ENCODE measurements at places on chromosomes 16 and 17.
A peak's percentile ranks its signal among the peaks of the same experiment; 100 is the strongest.

DNA sequence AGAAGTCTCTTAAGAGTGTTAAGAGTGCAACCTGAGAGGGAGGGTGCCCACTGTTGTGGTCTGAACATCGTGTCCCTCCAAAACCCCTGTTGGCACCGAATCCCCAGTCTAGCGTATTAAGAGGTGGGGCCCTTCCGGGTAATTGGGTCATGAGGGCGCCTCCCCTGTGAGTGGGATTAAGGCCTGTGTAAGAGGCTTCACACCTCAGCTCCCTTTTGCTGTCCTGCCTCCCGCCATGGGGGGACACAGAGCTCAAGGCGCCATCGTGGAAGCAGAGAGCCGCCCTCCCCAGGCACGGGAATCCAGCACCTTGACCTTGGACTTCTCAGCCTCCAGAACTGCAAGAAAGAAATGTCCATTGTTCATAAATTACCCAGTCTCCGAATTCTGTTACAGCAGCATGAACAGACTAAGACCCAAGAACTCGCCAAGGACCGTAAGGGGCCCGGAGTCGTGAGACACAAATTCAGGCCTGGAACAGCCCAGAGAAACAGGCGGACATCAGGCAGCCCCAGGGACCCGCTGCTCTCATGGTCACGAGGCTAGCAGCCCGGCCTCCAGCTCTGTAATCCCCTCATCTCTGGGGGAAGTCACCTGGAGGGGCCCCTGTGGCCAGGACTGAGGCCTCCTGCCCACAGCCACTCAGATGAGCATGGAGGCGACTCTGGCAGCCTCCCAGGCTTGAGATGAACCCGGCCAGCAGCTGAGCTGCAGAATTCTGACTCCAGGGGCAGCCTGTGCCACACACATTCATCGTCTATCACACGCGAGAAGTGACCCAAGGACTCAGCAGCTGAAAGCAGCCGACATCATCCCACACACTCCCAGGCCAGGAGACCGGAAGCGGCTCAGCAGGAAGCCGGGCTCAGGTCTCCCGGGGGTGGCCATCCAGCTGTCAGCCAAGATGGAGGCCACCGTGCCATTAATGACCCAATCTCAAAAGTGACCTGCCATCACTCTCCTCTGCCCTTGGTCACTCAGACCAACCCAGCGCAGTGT is 12.8 kb upstream of the CHMP6 start:
- no peaks in the 10 kb centered on the region for H3K36me3 ChIP-seq
- H3K27me3 ChIP-seq = peaks cover 40% of the 10 kb centered on the region
- DNase-seq = no peak

- H3K27me3 ChIP-seq = peaks cover 49% of the 10 kb centered on the region
- DNase-seq = peak; percentile 66
Measured at GRCh38 chr16:67514382-67514828, 14.2 kb upstream of the RIPOR1 start.

- peak overlapping the region; percentile 95 for H3K4me3 ChIP-seq
- peaks cover 35% of the 10 kb centered on the region for H3K36me3 ChIP-seq
- peaks cover 29% of the 10 kb centered on the region for H3K4me1 ChIP-seq
- DNase-seq = no peak
- H3K27ac ChIP-seq = no peak overlapping the region
- no peaks in the 10 kb centered on the region for H3K27me3 ChIP-seq
Measured at GRCh38 chr16:30760001-30760559, 1.8 kb downstream of the CFAP119 start.

GRCh38 chr16:49354991-49355390 is 18.6 kb upstream of the C16orf78 start:
- H3K4me3 ChIP-seq = no peak overlapping the region
- peaks cover 4% of the 10 kb centered on the region for H3K4me1 ChIP-seq
- peaks cover 22% of the 10 kb centered on the region for H3K27me3 ChIP-seq
- no peaks in the 10 kb centered on the region for H3K36me3 ChIP-seq
- H3K27ac ChIP-seq = no peak overlapping the region

GRCh38 chr17:37200497-37200896 is 175.3 kb upstream of the C17orf78 start:
- H3K27ac ChIP-seq = no peak overlapping the region
- DNase-seq = no peak
- peaks cover 52% of the 10 kb centered on the region for H3K36me3 ChIP-seq
- H3K27me3 ChIP-seq = no peaks in the 10 kb centered on the region
- no peak overlapping the region for H3K4me3 ChIP-seq

DNA sequence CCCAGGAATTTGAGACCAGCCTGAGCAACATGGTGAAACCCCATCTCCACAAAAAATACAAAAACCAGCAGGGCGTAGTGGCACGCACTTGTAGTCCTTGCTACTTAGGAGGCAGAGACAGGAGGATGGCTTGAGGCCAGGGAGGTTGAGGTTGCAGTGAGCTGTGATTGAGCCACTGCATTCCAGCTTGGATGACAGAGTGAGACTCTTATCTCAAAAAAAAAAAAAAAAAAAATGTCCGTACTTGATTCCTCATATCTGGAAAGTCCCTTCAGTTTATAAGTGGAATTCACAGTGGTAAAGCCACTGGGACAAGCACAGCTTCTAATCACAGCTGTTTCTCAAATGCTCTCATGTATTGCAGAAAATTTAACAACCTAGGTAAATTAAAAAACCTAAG is 78.6 kb upstream of the CREBBP start:
- H3K36me3 ChIP-seq = no peaks in the 10 kb centered on the region
- no peak for DNase-seq
- H3K4me1 ChIP-seq = peaks cover 33% of the 10 kb centered on the region
- H3K27me3 ChIP-seq = peaks cover 17% of the 10 kb centered on the region

DNA sequence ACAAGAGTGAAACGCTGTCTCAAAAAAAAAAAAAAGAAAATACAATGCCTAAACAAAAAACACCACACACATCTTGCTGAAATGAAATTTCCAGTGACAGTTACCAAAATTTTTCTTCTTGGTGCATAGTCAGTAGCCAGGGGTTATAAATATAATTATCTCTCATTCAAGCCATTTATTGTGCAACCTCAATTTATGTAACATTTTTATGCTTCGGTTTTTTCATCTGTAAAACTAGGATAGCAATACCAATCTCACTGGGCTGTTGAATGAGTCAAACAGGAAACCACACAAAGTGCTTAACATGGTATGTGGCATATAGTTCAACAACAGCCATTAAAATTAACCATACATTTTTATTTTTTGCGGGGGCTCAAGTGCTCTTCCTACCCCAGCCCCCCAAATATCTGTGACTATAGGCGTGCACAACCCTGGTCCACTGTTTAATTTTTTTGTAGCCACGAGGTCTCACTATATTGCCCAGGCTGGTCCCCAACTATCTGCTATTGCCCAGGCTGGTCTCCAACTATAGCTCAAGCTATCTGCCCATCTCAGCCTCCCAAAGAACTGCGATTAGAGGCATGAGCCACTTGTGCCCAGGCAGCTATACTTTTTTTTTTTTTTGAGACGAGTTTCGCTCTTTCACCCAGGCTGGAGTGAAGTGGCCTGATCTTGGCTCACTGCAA is 2.6 kb downstream of the COG4 start:
- no peak overlapping the region for H3K4me3 ChIP-seq
- H3K36me3 ChIP-seq = peaks cover 34% of the 10 kb centered on the region
- no peak overlapping the region for H3K27ac ChIP-seq
- H3K4me1 ChIP-seq = peaks cover 29% of the 10 kb centered on the region

DNA sequence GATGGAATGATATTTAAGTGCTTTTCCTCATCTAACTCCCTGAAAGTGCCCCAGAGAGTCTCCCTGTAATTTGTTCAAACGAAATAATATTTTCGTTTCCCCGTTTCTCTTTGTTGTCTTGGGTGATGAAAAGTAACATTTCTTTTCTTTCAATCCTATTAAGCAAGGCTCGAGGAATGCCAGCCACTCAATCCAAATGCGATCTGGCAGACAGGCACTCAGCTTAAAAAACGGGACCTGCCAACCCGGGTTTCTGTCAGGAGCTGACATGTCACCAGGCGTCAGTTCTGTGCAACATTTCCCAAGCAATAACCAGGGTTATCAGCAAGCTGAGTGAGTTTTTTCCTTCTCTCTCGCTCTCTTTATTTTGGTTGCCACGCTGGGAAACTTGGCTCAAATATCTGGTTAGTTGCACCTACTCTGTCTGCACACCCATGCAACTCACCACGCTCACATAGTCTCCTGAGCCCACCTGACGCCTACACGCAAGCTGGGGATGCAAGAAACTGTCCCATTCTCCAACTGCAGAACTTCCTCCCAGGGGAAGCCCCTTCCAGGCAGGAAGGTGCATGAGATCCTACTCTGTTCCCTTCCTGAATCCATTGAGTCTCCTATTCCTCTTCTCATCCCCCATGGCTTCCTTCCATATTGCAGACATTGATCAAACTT is 208.2 kb downstream of the C16orf78 start:
- no peak overlapping the region for H3K4me3 ChIP-seq
- H3K4me1 ChIP-seq = peaks cover 62% of the 10 kb centered on the region
- no peak overlapping the region for H3K27ac ChIP-seq
- no peak for DNase-seq
- H3K36me3 ChIP-seq = no peaks in the 10 kb centered on the region

- no peaks in the 10 kb centered on the region for H3K36me3 ChIP-seq
- no peak overlapping the region for H3K4me3 ChIP-seq
- H3K27me3 ChIP-seq = peaks cover 10% of the 10 kb centered on the region
- peaks cover 26% of the 10 kb centered on the region for H3K4me1 ChIP-seq
Measured at GRCh38 chr17:16917671-16918394, 54.1 kb downstream of the TNFRSF13B start.

- DNase-seq = no peak
- peaks cover 7% of the 10 kb centered on the region for H3K27me3 ChIP-seq
- H3K36me3 ChIP-seq = no peaks in the 10 kb centered on the region
- H3K27ac ChIP-seq = no peak overlapping the region
- H3K4me1 ChIP-seq = peaks cover 54% of the 10 kb centered on the region
- H3K4me3 ChIP-seq = peak overlapping the region; percentile 88
Measured at GRCh38 chr17:81831957-81832607, 1.0 kb downstream of the MCRIP1 start.

DNA sequence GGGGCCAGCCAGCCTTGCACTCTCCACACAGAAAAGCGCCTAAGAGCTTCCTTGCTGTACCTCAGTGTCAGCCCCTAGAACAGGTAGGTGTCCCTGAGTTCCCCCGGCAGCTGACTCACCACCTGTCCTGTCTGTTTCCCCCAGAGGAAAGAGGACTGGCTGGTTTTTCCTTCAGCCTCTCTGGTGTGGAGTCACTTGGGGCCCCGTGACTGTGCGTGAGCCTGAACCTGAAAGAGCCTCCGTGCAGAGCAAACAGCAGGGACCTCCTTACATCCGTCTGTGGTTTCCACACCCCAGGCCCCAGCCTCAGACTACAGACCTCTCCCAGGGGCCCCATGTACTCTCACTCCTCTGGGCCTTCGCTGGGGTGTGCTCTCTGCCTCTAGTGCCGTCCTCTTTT is 87.8 kb downstream of the GNAO1 start:
- H3K27ac ChIP-seq = no peak overlapping the region
- no peak overlapping the region for H3K4me3 ChIP-seq
- DNase-seq = no peak
- peaks cover 17% of the 10 kb centered on the region for H3K4me1 ChIP-seq
- H3K36me3 ChIP-seq = no peaks in the 10 kb centered on the region
